ENCODE measurements at places on chromosomes 2 and 18.

- no peak for DNase-seq
Observed at GRCh38 chr2:10560626-10561025, 112.5 kb upstream of the ODC1 start.

GRCh38 chr2:216689397-216689796 is 6.0 kb downstream of the IGFBP5 start:
- DNase-seq, result no peak

DNA sequence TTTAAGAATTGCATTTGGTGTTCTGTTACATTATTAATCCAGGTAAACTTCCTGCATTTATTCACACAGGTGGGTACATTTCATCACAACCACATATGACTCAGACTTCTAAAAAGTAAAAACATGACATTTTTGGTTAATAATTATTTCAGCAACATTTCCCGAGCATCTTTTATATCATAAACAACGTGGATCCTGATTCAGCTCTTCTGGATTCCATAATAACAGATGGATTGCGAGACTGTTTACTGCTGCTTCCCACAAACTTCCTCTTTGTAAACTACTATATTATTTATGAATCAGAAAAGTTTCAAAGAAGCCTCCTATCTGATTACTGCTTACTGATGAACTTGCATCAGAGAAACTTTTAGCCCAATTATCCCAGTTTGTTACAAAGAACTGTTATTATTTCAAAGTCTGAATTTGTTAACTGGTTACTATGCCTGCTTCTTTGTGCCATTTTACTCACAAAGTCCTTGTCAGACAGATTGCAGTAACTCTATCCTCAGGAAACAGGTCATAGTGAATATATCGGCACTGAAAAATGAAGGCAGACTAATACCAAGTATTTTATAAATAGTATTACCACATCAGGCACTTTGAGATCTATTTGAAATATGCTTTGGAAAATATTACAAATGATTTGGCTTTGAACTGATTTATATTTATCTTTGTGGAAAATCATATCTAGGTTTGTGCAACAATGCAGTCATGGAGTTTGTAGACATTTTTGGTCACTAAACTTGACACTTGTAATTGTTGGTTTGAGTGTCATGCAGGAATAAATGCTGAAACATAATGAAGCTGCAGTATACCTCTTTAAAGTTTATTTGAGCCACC is 511.6 kb downstream of the PLCL1 start:
- DNase-seq, result no peak

- DNase-seq, result no peak
Observed at GRCh38 chr18:54904581-54904980, 54.7 kb downstream of the CCDC68 start.

DNA sequence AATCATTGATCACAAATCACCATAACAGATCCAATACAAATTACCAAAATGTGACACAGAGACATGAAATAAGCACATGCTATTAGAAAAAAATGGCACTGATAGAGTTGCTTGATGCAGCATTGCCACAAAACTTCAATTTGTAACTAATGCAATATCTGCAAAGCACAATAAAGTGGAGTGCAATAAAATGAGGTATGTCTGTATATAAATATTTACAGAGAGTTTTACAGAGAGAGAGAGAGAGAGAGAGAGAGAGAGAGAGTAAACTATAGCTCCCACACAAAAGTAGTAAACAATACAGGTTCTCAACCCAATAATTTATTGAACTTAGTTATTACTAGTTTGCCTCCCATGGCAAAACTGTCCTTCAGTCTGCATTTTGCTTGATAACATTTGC is 1807.0 kb downstream of the SUCLG1 start:
- DNase-seq, result peak; percentile 49

- DNase-seq, result peak; percentile 48
Observed at GRCh38 chr2:241859436-241860183, 916 bp upstream of the PDCD1 start.

DNA sequence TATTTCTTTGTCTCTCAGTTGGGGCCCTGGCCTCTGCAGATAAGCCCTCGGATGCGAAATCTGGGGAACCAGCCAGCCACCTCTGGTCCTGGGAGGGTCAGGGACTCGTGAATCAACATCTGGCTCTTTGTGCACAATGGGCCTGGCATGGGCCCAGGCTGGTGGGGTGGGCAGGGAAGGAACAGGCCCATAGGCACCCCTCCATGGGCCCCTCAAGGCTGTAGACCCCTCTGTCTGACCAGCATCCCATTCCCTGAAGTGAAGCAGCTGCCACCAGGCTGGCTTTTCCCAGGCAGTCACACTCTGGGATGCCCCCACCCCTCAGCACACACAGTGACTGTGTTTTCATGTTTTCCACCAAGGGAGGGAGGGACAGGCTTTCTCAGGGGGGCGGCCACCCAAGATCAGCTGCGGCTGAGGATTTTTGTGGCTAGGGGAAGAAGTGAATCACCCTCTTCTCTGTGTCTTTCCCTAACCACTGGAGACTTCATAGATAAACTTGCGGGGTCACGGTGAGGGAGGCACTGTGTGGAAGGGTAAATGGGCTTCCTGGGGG is 166.0 kb downstream of the AGAP1 start:
- no peak for DNase-seq

DNA sequence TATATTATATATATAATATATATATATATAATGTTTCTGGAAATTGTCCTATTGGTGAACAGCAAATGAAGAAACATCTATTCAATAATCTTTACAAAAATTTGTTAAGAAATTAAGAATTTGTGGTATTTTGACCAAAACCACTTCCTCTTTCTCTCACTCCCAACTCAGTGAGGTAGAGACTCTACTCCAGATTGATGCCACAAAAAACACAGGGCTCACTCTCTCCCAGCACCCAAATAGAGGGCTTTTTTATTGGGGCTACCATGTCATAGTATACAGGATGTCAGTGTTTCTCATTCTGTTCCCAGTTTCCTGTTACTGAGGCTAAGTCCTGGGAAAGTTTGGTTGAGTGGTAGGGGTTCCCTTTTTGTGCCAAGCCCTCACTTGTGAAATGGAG is 1155.4 kb downstream of the BCL11A start:
- DNase-seq, result no peak

- peak; percentile 47 for DNase-seq
Observed at GRCh38 chr2:100317634-100318033, 4.7 kb downstream of the LONRF2 start.

DNA sequence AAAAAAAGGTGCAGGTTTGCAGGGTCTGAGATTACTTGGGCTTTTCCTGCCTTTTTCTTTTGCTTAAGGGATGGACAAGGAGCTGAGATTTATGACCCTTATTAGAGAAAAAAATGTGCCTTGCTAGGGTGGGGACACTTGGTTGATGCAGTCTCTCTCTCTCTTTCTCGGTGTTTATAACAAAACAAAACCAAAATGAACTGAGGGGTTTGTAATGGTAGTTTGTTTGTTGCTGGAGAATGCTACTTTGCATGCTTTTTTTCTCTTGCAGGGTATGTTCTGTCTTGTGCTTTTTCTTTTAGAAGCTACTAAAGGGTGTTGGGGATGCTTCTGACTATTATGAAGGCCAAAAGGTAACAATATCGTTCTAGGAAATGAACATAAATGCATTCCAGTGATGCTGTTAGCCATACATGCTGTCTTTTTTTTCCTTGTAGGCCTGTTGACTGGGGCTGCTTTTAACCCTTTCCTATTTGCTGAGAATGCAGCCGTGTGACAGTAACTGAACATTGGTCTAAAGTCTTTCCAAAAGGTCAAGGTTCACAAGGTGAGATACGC is 435 bp downstream of the ZNF532 start:
- no peak for DNase-seq

DNA sequence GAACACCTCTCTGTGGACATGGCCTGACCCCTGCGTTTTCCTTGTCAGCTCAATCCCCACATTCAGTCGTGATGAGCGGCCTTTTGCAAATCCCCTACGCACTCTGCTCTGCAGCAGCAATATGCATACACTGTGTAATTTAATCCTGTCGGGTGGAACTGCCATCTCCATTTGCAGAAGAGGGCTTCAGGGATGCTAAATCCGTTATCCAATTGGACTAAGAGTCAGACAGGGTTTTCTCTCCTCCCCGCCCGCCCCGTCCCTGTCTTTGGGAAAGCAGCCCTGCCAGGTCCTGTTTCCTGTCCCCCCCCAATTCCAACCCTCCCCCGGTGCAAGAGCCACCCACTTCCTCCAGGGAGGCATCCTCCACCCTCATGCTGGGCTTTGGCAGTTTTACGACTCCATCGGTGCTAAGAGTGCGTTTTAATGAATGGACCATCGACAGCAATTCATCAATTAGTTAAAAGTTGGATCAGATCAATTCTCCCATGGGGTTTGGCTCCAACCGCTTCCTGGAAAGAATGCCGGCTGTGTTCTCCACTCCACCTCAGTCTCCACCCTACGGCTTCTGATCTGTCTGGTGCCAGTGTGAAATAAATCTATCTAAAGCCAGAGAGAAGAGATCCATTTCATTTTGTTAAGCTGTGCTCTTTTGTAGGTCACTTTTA is 53.5 kb upstream of the ASAP2 start:
- DNase-seq, result no peak

- no peak for DNase-seq
Observed at GRCh38 chr2:10876963-10877362, 34.8 kb upstream of the KCNF1 start.

Measured in DMS53 (cell line).